Mesenteric fat pad (tissue), 1 donor: ENCODE measurements at places on chromosomes 1 and 21. TPM values are rescaled to one million over a fixed set of nuclear protein-coding genes. Genes with fewer than 3 reads are reported as not detected.

- DNase-seq: no peak
These were observed 27.9 kb downstream of the FAM163A start for GRCh38 chr1:179770887-179771502.

The CROCC gene
- total RNA-seq: 14.4 TPM

The WDR64 gene
- total RNA-seq: not detected

The C1orf141 gene
- total RNA-seq: not detected

The CELA3A gene
- total RNA-seq: 4.1 TPM

- DNase-seq: no peak
These were observed 560 bp downstream of the PLEKHM2 start for GRCh38 chr1:15684468-15685291.

GRCh38 chr21:42332557-42333317, 17.5 kb upstream of the TFF3 start:
- DNase-seq: no peak

The PGD gene
- 434 TPM for total RNA-seq

GRCh38 chr1:58895082-58895481, 111.2 kb upstream of the JUN start:
- DNase-seq: no peak

The S100A8 gene
- total RNA-seq: 674 TPM
